Heart right ventricle (tissue), 16 donors: ENCODE measurements at places on chromosomes 3 and 15.

- DNase-seq: no peak
These were observed 85.8 kb upstream of the SATB1 start for GRCh38 chr3:18510947-18511346.

DNA sequence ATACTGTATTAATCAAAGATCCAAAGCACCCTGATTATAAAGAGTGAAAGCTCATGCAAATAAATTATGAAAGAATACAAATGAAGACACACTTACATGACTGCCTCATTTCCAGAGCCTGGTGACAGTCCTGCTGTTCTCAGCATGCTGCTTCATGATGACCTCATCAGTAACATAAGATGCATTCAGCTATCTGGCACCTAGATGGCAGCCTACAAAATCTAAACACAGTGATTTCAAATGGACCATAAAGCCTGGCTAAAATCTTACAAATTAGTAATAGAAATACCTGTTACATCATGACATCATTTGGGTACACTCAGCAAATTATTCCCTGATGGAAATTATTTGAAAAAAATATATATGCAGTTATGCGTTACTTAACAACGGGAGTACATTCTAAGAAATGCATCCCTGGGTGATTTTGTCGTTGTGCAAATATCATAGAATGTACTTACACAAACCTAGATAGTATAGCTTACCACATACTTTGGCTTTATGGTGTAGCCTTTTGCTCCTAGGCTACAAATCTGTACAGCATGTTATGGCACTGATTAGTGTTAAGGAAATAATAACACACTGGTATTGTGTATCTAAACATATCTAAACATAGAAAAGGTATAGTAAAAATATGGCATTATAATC lies 207.2 kb downstream of the EPHA3 start:
- no peak for DNase-seq

GRCh38 chr3:59809710-59810444 lies 760.1 kb upstream of the CFAP20DC start:
- DNase-seq: no peak

GRCh38 chr15:50883903-50884302 lies 24.6 kb upstream of the AP4E1 start:
- no peak for DNase-seq

GRCh38 chr3:117885011-117885441 lies 1149.6 kb downstream of the IGSF11 start:
- no peak for DNase-seq

DNA sequence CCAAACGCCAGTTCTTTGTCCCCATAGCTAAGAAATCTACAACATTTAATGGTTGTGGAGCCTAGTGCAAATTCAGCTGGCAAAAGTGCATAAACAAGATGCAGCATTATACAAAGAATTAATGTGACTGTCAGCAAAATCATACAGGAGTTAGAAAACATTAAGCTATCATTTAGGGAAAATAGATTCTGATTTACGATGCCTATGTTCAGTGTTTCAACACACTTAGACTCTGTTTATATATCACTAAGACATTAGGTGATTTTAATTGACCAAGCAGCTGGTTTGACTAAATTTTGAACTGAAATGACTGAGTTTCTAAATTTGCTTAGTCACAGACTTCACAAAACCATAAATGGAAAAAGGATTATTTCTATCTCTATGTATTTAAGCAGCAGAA lies 1076.8 kb downstream of the TBL1XR1 start:
- no peak for DNase-seq

- no peak for DNase-seq
These were observed 176.7 kb upstream of the PDZRN3 start for GRCh38 chr3:73801444-73801843.

DNA sequence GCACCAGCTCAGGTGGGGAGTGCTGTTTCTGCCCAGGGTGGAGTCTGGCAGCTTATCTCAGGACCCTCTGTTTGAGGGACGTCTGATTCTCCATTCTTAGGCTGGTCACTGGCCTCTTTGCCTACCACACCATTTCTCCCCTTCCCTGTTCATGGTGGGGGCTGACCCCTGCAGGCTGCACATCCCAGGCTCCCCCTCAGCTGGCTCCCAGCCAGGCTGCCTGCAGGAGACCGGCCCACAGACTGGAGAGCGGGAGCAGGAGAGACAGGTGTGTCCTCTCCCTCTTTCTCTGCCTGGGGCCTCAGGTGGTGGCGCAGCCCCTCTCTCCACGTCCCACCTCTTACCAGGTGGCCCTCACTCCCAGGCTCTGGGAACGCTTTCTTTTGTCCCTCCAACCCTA lies 60.8 kb downstream of the RAB11A start:
- no peak for DNase-seq

GRCh38 chr15:58472821-58473581 lies 41.2 kb downstream of the LIPC start:
- no peak for DNase-seq

DNA sequence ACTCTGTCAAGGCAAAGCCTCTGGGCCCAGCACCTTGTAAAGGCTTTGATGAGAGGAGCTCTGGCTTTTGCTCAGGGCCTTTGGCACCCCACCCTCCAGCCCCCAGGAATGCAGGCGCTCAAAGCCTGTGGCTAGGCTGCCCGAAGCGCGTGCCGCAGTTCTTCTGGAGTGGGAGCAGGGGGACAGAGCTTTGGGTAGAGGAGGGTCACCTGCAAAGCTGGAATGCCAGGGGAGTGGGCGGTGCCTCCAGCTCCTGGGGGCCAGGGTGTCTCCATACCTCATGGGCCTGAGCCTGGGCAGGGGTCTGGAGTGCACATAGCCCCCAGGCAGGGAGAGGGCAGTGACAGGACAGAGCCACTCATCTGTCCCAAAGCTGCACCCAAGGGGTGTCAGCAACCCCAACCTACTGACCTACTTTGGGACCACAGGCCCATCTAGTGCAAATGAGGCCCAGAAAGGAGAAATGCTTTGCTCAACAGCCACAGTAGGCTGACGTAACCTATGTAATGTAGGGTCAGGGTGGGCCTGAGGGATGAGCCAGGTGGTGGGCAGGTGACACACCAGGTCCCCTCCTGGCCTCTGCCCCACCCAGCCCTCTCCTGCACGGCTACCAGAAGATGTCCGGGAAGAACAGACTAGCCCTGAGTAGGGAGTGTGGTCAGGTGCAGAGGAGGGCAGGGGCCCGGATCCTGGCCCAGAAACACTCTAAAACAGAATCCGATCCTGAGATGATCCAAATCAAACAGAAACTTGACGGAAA lies 2.2 kb upstream of the CALML4 start:
- DNase-seq: no peak

DNA sequence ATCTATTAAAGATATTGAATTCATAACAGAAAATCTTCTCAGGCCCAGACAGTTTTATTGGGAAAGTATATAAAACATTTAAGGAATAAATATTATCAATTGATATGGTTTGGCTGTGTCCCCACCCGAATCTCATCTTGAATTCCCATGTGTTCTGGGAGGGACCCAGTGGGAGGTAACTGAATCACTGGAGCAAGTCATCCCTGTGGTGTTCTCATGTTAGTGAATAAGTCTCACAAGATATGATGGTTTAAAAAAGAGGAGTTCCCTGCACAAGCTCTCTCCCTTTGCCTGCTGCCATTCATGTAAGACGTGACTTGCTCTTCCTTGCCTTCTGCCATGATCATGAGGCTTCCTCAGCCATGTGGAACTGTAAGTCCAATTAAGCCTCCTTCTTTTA lies 160.5 kb downstream of the ANO10 start:
- no peak for DNase-seq

DNA sequence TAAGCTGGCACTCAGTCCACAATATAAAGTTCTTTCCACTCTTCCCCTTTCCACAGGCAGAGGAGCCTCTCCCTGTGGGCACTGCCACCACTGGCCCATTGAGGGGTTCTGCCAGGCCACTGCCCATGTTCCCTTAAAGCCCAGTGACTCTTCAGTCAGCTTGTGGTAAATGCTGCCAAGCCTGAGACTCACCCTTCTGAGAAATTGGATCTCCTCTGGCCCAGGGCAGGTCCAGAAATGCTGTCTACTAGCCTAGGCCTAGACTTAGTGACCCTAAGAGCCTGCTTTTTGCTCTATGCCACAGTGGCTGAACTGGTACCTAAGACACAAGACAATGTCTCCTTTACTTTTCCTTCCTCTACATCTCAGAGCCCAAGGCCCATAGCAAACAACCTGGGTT lies 295.8 kb downstream of the RBMS3 start:
- no peak for DNase-seq

- DNase-seq: no peak
These were observed 364.2 kb upstream of the CNTN3 start for GRCh38 chr3:74978684-74979083.

GRCh38 chr3:4302747-4303146 lies 422 bp upstream of the SETMAR start:
- no peak for DNase-seq

- DNase-seq: no peak
These were observed 30.5 kb downstream of the VPS8 start for GRCh38 chr3:184842433-184842832.

GRCh38 chr15:70765504-70766281 lies 2.3 kb upstream of the UACA start:
- no peak for DNase-seq

GRCh38 chr15:60682115-60682514 lies 203.2 kb upstream of the ICE2 start:
- no peak for DNase-seq

- no peak for DNase-seq
These were observed 266.1 kb downstream of the ADAMTSL3 start for GRCh38 chr15:83919978-83920510.

DNA sequence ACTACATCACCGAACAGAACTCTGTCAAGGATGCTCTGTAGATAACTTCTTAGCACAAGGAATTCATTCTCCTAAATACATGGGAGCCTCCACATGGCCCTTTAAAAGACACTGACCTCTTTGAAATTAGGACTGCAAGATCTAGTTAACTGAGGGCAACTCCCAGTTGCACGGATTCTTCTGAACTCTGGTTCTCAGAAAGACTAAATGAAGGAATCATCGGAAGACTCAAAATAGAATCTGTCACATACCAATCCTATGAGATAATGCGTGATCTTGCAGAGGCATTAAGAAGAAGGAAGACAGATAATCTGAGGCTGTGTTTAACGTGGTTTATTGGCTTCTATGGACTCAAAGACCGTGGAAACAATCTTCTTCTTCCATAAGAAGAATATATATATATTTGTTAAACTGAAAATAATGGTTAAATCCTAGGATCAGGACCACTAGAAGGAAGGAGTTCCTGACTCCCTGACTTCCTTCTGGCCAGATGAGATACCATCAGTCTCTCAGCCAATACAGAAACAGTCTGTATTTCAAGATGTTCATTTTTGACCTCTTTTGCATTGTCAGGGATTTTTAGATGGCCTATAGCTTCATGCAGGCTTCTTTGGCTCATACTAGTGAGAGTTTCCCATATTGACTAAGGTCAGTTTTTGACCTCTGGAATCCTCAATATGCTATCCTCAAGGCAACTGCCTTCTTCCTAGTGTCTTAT lies 33.9 kb upstream of the TBC1D23 start:
- no peak for DNase-seq

- peak; percentile 82 for DNase-seq
These were observed 7.7 kb downstream of the LRRC2 start for GRCh38 chr3:46558184-46559043.

DNA sequence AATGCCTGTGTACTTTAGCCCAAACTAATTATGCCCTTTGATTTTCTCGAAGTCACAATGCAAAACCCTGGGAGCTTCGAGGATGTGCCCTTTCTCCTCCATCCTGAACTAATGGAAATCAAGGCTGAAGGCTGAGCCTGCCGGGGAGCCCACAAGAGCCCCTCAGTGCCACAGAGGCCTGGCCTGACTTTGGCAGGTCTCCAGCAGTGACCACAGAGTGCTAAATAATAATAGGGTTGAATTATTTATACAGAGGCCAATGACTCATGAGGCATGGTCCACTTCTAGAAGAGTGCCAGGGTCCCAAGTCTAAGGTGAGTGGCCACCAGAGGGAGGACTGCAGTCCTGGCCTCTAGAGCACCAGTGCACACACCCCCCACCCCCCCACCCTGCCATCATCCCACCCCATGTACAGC lies 19.1 kb upstream of the GLCE start:
- no peak for DNase-seq

- DNase-seq: no peak
These were observed 18.8 kb upstream of the TNFSF10 start for GRCh38 chr3:172541945-172542488.

DNA sequence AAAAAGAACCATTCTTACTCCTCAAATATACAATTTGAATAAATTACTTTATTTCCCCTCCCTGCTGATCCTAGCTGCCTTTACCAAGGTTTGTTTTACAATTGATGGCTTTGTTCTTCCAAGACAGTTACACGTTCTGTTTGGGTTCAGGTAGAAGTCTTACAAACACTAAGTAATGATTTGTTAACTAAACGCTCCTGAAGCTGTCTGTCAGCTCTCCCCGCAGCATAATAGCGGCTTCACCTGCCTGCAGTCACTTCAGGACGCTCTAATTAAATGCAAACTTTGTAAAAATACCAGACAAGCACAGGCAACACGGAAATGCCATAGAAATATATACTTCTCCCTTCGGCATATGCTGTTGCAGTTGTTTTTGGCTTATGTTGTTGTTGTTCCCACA lies 176.4 kb upstream of the MDFIC2 start:
- no peak for DNase-seq

- no peak for DNase-seq
These were observed 38.1 kb upstream of the IQSEC1 start for GRCh38 chr3:13111173-13111872.

DNA sequence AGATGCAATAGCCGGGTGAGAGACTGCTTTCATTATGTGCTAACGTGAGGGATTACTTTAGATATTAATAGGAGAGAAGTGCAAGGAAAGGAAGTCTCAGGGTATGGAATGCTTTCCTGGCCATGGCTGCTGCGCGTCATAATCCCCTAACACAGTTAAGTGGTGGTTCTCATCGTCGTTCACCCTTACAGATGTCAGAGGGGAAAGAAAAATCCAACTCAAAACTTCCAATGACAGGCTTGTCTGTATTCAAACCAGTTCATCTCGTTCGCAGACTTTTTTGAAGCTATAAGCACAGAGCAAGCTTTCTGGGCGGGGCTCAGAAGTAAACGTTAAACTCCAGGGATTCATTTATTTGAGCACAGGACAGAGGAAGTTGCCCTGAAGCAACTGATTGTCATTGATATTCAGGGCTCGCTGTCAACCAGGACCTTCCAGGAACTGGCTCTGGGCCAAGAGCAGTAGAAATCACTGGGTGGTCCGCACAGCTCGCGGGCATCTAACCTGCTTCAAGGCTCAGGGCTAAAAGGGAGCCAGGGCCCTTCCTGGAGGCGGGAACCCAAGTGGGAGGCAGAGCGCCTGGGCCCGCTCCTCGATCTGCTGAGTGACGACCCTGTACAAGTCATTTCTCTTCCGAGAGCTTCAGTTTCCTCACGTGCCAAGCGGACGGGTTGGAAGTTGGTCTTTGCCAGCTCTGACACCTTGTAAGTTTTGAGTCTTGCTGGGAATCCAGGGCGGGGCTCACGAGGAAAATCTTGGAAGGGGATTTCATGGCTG lies 1.1 kb upstream of the LPP start:
- DNase-seq: no peak

GRCh38 chr3:78139166-78139565 lies 1099.3 kb downstream of the ROBO2 start:
- DNase-seq: no peak

DNA sequence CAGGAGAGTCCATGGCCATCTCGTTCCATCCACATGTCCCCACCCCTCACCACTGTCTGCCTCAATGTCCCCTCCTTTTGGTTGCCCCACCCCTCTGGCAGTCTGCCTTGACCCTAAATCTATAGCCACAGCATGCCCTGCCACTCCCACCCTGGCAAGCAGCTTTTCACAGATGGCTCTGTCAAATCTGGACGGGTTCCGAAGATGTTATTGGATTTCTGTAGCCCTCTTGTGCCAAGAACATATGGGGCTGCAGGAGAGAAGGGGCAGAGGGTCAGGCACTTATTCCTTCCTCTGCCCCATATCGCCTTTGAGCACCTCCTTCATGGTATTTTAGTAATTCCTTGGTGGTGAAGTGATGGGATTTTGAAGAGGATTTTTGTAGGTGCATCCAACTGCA lies 57.1 kb downstream of the EPHB1 start:
- DNase-seq: no peak
